Activated CD8-positive, alpha-beta T cell treated with anti-CD3 and anti-CD28 coated beads for 36 hours (primary cell): ENCODE measurements at places on chromosomes 7 and 10. TPM values are rescaled to one million over a fixed set of nuclear protein-coding genes. Genes with fewer than 3 reads are reported as not detected.

- DNase-seq = peak; percentile 87
These were observed 6.5 kb downstream of the AGFG2 start for GRCh38 chr7:100545360-100546128.

DNA sequence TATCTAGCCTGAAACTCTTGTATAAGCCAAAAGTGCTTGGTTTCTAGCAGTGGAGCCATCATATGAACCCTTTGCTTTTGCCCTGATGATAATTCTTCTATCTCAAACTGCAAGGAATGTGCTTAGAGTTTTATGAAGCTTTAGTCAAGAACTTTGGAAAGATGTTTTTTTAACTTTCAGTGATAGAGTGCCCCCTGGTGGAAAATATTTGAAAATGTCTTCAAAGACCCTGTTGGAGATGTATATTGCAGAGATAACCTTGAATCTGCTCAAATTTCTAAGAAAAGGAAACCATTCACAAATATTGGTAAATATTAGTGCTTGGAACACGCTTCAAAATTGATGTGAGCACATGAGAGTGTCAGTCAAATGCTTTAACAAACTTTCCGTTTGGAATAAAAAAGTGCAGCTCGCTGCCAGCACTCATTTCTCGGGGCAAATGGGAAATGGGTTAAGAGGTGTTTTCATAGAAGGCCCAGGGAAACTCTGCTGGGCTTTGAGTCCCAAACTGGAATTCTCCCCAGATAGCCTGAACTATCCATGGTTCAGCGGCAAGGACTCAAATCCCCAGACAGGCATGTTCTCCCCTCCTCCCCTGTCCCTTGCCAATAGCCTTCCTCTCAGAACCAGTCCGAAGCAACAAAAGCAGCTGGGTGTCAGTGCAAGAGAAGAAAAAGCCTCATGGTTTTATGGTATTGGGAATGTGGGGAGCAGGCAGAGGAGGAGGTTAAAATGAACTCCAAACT, 129.3 kb downstream of the MYOF start:
- DNase-seq = no peak

DNA sequence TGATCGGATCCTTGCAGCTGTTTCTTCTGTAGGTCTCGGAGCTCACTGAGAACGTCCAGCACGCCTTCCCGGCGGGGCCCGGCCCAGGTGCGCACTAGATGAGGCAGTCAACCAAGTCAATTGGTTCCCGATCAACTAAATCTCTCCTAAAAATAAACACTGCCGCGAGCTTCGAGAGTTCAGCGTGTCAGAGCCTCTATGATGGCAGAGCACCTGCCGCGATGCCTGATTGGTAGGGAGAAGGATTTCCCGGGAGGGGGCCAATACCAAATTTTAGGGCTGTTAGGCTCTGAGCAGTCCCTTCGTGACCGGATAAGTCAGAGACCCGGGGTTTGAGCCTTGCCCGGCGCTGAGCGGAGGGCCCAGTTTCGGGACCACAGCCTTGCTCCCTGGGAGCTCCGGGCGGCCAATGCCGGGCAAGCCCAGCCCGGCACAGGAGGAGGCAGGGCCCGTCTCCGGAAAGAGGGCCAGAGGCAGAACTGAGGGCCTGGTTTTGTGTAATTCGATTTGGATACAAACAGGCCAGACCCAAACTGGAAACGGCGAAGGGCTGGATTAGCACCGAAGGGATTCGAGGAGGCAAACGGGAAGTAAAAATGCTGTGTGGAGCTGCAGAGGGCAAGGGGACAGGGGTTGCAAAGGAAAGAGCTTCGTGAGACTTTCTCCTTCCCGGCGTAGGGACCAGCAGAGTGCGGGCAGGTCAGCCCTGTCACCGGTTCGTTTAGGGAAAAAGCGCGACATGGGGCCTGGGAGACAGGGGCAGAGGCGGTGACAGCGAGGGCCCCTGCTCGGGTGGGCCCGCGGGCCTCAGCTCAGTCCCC, 569 bp downstream of the SLC26A5 start:
- DNase-seq = no peak

GRCh38 chr10:86372119-86372783, 5.7 kb upstream of the GRID1 start:
- no peak for DNase-seq

Gene CFAP70
- total RNA-seq = 0.51 TPM

Gene LMTK2
- 9.4 TPM for total RNA-seq
